Activated T-cell treated with anti-CD3 and anti-CD28 coated beads, Interleukin-2, amount 50 U/mL, for 48 hours (primary cell): ENCODE measurements at places on chromosomes 11 and 22.

DNA sequence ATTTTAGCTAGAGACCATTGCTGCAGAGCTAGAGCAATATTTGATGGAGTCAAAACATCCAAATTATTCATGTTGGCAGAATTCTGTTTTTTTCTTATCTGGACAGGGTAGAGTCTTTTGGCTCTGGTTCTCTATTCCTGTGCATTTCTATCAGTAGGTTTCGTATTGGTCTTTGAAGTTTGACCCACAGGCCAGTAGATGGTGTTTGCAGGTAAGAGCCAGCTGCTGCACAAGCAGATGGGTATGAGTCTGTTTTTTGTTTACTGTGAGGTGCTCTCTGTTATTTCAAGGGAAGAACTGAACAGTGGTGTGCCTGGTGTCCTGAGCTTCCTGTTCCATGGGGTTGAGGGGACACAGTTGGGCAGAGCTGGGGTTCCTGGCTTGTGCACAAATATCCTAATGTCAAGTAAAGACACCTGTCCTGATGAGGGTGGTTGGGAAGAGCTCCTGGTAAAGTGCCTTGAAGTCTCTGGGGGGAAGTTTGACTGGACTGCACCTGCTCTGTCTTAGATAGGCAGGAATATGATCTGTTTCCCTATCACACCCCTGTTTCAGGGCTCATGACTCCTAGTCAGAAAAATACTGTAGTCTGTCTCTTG, 34.0 kb upstream of the SLC22A25 start:
- DNase-seq = no peak

GRCh38 chr11:46480909-46481308, 89.3 kb upstream of the CHRM4 start:
- no peak for DNase-seq

DNA sequence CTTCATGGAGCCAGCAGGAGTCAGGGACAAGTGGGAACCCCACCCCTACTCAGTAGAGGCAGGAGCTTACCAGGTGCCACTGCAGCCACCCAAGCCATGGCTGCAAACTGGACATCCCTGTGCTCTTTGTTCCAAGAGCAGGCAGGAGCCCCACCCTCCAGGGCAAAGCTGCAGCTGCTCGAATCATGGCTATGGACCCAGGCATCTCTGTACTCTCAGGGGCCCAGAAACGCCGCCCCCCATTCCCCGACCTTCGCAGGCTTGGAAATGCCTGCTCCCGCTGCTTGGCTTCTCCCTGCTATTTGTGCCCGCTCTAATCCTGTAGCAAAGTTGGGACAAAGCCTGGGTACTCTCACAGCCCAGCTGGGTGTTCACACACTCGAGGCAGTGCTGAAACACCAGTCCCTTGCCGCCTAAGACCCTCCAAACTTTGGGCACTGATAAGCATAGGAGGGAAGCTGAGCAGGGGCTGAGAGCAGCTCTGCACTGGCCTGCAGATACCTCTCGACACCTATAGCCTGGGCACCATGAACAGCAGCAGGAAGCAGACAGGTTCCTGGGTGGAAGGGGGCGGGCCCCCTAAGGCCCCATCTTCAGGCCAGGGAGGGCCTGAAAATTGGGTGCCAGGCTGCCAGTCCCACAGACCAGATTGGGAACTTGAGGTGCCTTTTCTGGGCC, 402.4 kb downstream of the LRRC4C start:
- DNase-seq = no peak

- no peak for DNase-seq
Observed at GRCh38 chr22:31436132-31436531, 36.7 kb downstream of the DRG1 start.

DNA sequence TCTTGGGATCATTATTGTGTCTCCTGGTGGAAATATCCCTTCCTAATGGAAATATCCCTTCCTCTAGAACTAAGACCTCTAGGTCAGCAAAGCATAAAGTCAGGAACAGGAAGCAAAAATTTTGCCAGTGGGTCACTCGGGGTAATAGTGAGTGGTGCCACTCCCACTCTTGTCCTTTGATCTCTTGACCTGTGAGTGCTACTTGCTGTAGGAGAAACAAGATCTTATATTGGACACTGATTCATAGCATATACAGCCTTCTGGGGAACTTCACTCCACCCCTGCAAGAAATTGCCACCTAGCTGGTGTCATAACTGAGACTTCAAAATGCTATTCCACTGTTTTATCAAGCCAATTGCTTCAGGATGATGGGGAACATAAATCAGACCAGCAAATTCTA, 44.7 kb upstream of the TMEM45B start:
- DNase-seq = no peak

DNA sequence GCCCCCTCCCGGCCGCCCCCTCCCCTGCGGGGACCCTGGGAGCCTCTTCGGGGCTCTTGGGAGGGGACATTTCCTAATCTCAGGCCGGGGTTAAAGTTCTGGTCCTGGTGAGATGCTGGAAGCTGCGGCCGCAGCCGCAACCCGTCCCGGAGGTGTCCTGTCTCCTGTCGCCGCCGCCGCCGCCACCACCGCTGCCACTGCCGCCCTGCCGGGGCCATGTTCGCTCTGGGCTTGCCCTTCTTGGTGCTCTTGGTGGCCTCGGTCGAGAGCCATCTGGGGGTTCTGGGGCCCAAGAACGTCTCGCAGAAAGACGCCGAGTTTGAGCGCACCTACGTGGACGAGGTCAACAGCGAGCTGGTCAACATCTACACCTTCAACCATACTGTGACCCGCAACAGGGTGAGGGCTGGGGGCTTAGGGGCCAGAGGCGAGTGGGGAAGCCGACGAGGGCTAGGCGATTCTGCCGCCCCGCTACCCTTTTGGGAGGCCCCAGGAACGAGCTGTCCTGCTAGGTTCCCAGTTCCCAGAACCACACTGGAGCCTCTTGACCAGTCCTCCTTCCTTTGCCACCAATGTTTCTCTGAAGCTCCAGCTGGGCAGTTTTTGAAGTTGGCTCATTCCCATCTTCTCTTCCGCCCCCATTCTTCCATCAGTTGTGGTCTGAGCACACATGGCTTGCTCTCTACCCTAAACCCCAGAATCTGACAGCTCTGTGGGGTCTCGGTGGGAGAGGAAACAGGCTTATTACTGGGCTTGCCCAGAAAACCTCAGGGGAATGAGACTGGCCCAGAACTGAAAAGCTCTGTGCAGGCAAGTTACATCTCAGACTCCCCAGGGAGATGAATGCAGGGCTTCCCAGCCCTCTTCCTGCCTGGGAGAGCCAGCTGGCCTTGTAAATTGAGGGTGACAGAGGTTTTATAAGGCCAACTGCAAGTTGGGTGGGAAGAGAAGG, 781 bp downstream of the SIDT2 start:
- DNase-seq = peak; percentile 65

DNA sequence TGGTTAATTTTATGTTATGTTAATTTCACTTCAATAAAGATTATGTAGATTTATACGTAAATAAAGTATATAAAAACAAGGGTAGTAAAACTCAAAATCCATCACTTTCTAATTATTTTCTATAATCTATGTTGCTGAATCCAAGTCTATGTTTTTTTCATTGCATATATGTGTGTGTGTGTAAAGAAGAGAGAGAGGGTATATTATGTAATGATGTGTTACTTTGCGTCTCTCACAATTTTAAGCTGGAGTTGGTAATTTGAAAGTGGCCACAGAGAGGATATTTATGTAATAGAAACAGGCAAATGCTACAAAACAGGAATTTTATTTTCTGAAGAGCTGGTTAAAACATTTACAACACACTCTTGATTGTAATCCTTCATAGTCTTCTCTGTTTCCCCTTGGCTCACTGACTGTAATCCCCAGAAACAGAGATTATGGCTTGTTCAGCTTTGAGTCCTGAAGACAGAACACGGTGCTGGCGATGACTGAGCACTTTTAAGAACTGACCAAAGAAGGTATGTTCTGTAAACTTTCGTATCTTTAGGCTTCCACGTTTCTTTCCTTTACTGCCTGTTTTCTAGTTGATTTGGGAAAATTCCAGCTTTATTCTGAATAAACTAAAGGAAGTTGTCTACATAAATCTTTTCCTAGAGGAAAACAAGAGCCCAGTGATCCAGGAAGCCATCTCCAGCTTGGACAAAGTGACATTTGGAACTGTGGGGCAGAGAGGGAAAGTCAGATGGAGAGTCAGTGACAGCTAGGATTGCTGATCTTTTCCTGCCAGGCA, 43.6 kb downstream of the OR2AG2 start:
- DNase-seq = no peak

DNA sequence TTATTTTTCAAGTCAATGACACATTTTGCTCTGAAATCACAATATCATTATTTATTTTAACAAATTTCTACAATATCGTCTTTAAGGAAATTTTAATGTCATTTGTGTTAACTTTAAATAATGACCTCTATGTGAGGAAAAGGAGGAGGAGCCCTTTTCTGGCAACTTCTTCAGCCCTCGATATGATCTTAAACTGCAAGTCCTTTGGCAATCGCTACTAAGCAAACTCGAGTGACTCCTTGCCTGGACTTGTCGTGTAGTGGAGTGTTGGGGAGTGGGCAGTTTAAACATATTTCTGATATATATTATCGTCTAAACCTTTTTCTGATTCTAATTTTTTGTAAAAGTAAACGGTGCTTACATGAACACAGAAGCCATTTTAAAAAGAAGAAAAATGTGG, 16.7 kb downstream of the ETS1 start:
- DNase-seq = no peak

GRCh38 chr11:128734103-128734831, 40.4 kb downstream of the FLI1 start:
- no peak for DNase-seq

- DNase-seq = no peak
Observed at GRCh38 chr22:47610764-47611163, 848.3 kb downstream of the TBC1D22A start.

- DNase-seq = no peak
Observed at GRCh38 chr11:78912778-78913177, 338.1 kb upstream of the NARS2 start.

DNA sequence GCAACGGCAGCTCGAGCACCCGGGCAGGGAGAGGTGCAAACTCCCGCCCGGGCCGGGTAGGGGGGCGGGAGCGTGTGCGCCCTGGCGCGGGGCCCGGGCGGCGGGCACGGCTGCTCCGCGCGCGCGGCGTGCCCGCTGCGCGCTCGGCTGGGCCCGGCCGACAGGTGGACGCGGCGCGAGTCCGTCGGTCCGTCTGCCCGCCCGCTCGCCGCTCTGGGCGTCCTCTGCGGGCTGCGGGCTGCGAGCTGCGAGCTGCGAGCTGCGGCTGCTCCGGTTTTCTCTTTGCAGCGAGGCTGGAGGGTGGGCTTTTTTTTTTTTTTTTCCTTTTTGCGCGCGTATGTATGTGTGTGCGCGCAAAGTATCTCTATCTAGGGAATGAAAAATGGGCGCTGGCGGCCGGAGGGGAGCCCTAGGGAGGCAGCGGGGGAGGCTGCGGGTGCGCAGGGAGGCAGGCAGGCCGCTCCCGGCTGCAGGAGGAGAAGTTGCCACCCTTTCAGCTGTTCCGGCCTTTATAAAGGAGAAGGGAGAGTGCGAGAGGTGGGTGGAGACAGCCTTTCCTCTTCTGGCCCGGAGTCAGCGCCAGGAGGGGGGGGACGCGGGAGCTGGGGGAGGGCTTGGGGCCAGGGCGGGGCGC, at the start of gene PDGFB:
Gene PDGFB, minus strand, starts transcription at position 487 of the 634 bp plus-strand sequence. CDS start 1,019 bp downstream, outside the sequence.
- no peak for DNase-seq

DNA sequence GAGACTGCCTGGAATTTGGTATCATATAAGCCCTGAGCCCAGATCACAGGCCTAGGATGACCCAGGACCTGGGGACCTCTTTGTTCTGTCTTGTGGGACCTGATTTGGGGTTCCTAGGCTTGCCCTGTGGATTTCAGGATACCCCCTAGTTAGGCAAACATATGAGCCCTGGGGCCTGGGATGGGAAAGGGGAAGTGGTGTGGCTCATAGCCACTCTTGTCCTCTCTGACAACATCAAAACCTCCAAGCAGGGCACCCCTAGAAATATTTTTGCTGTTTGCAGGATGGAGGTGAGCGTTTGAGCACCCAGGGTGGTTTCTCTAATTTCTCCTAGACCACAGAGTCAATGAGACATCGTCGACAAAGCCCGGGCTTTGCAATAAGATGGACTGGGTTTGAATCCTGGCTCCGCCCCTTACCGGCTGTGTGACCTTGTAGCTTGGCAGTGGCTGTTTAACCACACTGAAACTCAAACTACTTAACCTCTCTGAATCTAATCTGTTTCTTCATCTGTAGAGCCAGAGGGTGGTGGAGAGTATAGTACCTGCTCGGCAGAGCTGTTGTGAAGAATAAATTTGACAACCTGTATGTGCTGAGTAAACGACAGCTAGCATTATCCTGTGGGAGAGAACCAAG, 5.3 kb upstream of the LRRC10B start:
- no peak for DNase-seq

- DNase-seq = no peak
Observed at GRCh38 chr11:122852796-122853160, 14.5 kb downstream of the CRTAM start.

DNA sequence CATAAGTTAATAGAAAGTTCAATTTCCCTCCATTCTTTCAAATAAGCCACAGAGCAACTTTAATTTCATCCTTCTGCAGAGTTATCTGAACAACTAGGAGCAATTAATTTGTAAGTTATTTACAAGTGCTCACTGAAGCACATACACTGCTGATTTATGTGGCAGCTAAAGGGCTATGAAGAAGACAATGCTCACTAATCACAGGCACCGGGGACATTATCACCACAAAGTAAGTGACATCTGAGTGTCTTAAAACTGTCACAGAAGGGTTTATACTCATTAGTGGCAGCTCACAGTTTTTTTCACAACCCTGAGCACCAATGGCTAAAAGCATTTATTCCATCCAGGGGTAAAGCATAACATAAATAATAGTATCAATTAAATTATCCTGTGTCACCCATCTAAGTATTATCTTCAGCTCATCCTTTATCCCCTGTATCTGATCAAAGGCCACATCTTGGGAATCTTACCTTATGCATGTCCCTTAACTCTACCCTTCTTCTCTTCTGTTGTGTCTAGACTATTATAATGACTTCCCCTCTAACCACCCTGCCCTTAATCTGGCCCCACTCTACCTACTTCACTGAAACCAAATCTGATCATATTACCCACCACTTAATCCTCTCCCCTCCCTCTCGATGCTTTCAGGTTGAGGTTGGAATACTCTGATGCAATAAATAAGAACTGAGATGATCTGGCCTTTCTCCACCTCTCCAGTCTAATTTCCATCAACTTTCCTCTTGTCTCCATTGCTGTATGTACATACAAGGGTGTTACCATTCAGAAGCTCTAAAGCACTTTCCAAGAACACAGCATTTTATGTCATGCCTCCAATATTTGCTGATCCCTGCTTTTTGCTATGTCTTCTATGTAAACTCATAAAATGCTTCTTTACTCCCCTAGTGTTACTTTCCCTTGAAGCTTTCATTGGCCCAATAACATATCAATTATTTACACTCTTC, 252.7 kb downstream of the CASP12 start:
- DNase-seq = no peak

DNA sequence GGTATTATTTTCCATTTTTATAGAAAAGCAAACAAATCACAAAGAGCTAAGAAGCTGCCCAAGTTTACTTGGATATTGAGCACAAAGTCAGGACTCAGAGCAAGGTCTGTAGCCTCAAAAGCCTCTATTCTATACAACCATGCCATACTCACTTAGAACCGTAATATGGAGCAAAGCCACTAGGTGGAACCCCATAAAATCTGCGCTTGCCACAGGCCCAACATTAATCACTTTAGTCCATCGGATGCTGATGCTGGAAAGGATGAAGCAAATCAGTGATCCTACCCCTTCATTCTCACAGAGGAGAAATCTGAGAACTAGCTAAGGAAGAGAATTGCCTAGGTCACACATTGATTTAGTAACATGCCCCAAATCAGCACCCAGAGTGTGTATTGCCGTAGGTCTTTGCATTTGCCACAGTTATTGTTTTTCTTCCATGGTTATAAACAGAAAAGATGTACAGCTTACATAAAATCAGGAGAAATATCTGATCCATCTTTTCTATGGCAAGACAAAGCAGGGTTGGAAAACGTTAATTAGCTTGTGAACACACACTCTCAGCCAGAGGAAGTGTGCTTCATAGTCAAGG, 56.7 kb upstream of the RAB38 start:
- peak; percentile 22 for DNase-seq

- DNase-seq = peak; percentile 72
Observed at GRCh38 chr11:1757861-1758610, 5.7 kb downstream of the CTSD start.
